ENCODE measurements at places on chromosomes 13 and 19.
A peak's percentile ranks its signal among the peaks of the same experiment; 100 is the strongest.

GRCh38 chr13:30023196-30023895 lies 172.9 kb upstream of the UBL3 start:
- no peak for DNase-seq

DNA sequence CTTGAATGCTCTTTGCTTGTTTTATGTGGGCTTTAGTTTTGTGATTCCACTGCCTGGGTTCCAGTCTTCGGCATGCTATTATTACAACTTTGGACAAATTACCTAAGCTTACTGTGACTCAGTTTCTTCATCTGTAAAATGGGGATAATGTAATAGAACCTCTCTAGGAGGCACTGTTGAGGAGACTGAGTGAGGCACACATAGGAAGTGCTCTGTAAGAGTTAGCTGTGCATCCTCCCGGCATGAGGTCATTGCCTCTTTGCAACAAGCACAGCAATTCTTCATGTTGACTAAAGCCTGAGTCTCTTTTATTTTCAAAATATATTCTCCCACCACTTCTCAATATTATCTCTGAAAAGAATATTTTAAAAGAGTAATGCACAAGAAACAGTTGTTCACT lies 227.4 kb downstream of the DLEU7 start:
- DNase-seq, result no peak

- no peak for DNase-seq
These were observed 156.5 kb upstream of the SLC10A2 start for GRCh38 chr13:103222683-103223082.

DNA sequence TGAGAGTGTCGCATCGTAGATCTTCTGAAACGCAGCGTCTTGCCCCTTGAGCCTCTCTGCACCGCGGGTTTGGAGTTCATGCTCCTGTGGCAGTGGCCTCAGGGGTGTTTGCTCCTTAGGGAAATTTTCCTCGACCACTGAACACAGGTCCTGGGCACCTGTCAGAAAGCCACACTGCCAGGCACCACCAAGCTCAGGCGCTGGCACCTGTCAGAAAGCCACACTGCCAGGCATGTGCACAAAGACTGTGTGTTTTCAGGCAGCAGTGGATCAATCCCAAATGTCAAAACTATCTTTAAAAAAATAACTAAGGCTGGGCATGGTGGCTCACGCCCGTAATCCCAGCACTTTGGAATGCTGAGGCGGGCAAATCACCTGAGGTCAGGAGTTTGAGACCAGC lies 87.1 kb downstream of the ATP11A start:
- DNase-seq, result no peak

DNA sequence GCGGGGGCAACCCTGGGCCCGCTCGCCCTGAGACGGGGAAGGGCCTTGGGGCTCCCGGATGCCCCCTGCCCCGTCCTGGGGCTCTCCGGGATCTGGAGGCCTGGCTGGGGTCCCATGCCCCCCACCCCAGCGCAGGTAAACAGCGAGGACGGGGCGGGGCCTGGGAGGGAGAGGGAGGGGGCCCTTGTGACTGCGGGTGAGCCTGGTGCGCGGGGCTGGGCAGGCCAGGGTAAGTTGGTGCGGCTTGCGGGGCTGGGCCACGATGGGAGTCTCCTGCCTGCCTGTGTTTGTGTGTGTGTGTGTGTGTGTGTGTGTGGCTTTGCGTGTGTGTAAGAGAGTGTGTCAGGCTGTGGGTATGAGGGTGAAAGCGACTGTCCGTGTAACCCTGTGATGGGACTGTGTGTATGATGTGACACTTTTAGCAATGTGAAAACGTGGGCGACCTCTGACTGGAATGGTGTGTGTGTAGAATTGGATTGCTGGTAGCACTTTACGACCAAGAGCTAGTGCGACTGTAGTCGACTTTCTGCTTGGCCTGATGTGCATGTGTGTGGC lies 426 bp downstream of the KLC3 start:
- peak; percentile 56 for DNase-seq

DNA sequence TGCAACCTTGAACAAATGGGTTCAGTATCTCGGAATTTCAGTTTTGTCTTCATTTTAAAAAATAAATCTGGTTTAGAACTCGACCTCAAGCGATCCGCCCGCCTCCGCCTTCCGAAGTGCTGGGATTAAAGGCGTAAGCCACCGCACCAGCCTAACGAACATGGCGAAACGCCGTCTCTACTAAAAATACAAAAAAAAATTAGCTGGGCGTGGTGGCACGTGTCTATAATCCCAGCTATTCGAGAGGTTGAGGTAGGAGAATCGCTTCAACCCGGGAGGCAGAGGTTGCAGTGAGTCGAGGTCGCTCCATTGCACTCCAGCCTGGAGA lies 571 bp downstream of the ZNF302 start:
- DNase-seq, result no peak

GRCh38 chr19:31910224-31910623 lies 435.2 kb upstream of the ZNF507 start:
- DNase-seq, result no peak

- DNase-seq, result peak; percentile 89
These were observed 7.5 kb downstream of the ARL11 start for GRCh38 chr13:49635599-49636433.

- peak; percentile 39 for DNase-seq
These were observed 432 bp downstream of the ZNF611 start for GRCh38 chr19:52734331-52734892.

GRCh38 chr13:80196756-80197155 lies 144.2 kb downstream of the SPRY2 start:
- DNase-seq, result no peak

DNA sequence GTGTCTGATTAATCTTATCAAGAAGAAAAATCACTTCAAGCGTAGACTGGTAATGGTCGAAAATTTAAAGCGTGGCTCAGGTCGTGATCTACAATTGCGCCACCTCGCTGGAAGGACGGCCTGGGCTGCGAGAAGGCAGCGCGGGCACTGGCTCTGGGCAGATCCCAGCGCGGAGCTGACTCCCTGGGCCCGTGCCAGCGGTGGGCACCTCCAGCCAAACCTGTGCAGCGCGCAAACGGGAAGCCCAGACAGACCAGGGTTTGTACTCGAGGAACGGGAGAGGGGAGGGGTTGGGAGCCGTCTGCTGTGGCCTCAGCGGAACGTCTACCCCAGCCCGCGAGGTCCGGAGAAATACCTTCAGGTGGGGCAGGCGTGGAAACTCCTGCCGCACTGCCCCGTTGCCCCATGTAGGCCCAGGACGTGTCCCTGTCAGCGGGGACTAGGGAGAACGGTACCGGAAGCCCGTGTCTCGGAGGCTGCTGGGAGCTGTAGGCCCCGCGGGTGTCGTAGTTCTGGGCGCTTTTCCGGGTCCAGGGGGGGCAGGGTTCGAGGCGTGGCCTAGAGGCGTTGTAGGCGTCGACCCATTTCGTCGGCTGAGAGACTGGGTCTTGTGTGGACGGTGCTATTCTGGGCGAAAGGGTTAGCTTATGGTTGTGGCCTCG lies 21.1 kb downstream of the ZNF274 start:
- DNase-seq, result peak; percentile 44

- peak; percentile 94 for DNase-seq
These were observed 175.3 kb downstream of the ZIC5 start for GRCh38 chr13:99796175-99796819.

DNA sequence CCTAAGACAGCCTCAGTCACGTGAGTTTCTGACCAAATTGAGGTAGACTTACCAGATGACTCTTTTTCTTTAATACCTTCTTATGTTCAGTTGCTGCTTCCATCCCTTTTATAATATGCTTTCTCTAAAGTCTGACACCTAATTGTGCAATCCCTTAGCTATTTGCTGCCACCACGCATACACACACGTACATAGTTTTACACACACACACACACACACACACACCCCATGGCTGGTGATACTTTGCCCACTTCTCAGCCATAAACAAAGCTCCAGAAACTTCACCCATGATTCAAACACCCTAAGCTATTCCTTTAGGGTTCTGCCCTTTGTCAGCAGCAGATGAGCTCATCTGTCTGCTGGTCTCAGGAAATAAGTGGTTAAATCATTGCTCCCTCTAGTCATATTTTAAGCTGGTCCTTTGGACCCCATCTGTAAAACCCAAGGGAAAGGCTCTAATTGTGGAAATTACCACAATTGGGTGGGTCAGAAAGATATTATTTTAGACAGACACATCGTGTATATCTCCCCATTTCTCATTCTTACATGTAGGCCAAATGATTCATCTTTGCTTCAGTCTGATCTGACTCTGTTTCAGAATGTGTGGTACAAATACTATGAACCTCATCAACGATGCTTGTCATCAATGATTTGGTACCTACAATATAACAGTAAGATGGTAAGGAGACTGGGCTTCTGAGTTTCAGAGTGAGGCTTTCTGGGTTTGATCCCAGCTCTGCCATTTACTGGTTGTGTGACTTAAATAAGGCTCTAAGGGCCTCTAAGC lies 69.2 kb downstream of the NALCN start:
- no peak for DNase-seq

DNA sequence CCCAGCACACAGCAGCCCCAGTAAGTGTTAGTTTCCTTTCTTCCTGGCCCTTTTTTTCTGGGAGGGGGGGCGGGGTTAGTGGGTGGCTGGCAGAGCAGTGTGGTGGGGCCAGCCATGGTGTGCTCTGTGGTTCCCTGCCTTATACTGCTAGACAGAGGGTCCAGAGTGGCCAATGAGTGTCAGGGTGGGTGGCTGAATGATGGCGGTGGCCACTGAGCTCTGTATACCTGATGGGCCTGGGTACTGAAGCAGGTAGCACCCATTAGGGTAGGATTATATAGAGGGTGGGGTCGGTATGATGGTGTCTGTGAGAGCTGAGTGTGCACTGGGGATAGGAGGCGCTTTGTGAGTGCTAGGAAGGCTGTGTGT lies 13.8 kb downstream of the CIC start:
- no peak for DNase-seq

DNA sequence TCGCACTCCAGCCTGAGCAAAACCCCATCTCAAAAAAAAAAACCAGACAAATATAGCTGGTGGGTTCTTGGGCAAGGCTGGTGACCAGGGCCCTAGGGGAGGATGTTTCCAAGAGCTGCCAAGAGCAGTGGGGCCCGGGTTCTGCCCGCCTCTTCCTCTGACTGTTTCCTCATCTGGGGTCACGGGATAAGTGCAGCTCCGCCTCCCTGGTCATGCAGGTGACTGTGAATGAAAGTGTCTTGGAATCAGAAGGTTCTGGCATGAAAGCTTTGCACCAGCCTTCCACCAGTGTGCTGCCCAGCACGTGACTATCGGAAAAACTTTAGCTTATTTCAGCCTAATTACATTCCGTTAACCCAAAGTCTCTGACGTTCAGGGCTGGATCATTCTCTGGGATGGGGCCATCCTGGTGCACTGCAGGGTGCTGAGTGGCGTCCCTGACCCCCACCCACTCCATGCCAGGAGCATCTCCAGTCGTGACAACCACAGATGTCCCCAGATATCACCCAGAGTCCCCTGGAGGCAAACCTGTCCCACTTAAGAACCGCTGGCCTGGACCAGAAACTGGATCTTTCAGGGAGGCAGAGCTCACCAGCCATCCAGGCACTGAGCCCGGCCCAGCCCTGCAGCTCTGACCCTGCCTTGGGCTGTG lies 85.6 kb downstream of the GNG7 start:
- no peak for DNase-seq

GRCh38 chr13:51033421-51034185 lies 77.5 kb downstream of the C13orf42 start:
- DNase-seq, result peak; percentile 25

DNA sequence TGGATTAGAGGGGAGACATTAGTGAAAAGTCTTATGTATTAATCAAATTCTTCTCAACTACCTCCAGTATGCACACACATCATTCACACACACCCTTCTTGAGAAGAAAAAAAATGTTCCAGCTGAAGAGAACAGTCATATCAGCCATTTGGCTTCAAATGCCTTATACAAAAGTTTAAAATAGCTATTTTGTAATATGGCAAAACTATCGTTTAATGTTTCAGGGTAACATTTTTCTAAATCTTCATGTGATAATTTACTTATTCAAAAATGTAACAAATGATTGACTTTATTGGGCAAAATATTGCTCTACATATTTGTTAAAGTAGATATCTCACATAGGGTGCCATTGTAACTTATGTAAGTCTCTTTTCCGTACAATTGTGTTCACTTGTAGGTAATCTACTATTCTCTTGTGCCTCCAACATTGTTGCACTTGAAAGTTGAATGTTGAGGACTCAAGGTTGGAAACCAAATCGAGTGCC lies 13.6 kb downstream of the ZIC2 start:
- no peak for DNase-seq

DNA sequence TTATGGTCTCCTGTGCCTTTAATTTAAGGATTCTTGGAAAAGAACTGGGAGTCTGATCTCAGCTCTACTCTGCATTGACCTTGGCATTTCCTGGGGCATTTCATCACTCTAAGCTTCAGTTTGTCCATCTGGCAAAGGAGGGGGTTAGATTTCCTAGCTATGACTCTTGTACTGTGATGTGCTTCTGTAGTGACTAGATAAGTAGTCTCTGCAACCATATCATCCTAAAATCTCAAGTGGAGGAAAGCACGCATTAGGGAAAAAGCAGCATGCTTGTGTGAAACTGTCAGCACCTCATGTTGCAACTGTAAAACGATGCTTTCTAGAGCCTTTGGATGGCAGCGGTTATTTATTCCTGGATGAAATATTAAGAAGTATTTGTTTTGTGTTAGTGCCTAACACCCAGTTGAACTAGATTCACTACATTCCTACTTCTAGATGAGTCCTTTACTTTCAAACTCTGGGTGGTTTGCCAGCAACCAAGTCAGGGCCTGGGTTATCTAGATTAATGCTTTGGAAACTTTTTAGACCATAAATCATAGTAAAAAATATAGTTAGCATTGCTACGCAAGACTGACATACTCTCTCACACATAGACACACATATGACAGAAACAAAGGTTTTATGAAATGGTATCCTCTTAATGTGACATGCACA lies 6.8 kb downstream of the WDFY2 start:
- DNase-seq, result peak; percentile 33

DNA sequence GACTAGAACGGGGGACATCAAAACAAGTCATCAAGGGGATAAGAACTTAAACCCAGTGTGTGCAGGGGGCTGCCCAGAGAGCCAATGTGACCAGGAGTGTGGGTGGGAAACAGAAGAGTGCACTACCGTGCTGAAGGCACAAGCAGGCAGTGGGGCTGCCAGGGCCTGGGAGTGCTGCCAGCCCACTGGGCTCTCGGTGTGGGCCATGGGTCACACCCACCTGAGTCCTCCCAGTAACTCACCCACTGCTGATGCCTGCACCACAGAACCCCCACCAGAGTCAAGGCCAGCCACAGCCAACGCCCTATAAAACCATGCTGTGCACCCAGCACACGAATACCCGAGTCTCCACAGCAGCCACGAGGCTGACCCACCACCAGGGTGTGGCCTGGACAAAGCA lies 8.5 kb downstream of the MED26 start:
- DNase-seq, result no peak

GRCh38 chr13:67857581-67858310 lies 627.6 kb upstream of the PCDH9 start:
- no peak for DNase-seq

DNA sequence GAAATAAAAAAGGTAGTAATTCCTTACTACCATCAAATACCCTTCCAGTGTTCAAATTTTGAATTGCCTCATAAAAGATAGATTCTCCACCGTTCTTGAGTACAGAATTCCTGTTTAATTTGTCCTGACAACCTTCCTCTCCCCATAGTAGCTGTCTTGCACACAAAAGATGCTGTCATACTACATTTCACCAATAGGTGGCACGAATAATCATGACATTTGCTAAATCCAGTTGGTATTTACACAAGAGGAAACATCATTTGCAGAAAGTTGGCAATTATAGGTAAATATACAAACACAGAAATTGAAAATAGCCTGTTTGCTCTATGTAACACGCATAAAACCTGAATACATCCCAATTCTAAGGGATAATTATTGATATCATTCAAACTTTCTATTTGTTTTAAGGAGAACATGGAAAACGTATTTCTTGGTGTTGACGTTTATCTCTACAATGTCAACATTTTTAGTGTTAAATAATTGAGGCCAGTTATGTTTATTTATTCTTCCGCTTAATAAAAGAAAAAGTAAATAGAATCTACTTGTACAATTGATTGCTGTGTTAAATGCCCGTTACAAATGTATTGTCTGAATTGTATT lies 58.3 kb upstream of the CLDN10 start:
- peak; percentile 77 for DNase-seq
